Thoracic aorta (tissue), 2 donors: ENCODE measurements at places on chromosomes 12 and 14. TPM values are rescaled to one million over a fixed set of nuclear protein-coding genes. Genes with fewer than 3 reads are reported as not detected.

DNA sequence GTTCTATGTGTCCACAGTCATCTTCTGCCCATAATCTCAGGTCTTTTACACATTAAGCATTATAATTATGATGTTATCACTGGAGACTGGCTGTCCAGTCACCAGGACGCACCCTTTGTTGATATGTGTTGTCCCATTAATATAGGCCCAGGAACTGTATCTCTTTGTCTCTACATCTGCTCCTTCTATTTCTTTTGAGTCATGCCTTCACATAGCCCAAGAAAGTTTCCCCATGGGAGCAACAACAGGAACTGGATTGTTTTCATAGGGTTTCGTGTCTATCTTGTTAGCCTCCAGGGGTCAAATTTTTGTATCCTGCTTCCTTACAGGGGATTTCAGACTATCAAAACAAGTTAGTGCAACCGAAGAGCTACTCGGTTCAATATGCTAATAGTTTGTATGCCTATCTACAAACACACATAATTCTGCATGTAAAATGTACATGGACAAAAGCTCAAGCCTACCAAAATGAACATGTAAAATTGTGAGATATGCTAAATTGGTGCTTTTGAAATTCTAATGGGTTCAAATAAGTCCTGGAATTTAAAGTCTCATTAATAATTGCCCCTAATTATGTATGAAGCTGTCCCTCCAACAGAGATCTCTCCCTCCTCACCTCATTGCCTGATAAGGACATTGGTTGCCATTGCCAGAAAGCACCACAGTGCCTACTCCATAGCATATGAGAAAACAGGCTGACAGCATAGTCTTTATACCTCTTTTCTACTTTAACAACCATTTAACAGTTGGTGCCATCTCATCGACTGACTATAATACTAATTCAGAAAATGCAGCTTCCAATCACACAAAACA is 99.8 kb upstream of the DIO2 start:
- DNase-seq, result no peak

DNA sequence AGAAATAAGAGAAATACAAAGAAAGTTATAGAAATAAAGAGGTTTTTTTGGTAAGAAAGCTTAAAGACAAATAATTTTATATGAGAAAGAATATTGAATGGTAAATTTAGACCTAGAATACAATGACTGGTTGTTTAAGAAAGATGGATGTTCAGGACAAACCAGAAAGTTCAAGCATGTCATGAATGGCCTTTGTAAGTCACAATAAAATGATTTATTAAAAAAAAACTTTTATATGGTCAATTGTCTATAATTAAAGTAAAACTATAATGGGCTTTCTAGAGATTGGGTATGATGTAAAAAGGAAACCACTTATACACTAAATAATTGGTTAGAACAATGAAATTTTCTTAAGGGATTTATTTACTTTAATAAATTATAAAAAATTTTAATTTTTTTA is 19.8 kb upstream of the CAPRIN2 start:
- no peak for DNase-seq

DNA sequence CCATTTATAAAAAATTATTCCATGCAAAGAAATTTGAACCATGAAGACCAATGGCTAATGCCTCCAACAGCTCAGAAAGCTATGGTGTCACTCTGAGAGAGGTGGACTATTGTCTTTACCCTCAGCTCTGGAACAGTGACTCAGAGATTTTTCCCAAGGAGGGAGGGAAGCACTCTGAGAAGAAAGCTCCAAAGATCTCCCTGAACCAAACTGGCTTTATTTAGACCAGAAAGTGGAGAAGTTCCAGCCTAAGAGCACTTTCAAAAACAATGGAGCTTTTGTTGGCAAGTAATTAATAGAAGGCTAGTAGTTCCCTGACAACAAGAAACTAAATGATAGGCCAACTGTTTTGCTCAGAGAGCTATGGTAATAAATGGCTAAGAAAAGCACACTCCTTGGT is 599.9 kb upstream of the MDGA2 start:
- DNase-seq, result no peak

DNA sequence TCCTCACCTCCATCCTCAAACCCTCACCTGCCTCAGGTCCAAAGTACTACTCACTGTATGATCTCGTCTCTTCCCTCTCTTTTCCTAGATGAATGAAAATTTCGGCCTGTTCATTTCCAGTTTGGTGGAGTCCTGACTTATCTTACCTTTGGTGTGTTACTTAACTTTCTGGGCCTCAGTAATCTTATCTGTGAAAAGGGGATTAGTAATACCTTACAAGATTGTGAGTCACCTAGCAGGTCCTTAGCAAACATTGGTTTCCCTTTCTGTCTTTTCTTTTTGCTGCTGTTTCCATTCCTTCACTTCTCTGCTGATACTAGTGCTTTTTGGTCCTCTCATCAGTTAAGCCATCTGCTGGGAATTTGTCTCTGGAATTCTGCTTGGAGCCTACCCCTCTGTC is 52.8 kb downstream of the AKAP6 start:
- no peak for DNase-seq

DNA sequence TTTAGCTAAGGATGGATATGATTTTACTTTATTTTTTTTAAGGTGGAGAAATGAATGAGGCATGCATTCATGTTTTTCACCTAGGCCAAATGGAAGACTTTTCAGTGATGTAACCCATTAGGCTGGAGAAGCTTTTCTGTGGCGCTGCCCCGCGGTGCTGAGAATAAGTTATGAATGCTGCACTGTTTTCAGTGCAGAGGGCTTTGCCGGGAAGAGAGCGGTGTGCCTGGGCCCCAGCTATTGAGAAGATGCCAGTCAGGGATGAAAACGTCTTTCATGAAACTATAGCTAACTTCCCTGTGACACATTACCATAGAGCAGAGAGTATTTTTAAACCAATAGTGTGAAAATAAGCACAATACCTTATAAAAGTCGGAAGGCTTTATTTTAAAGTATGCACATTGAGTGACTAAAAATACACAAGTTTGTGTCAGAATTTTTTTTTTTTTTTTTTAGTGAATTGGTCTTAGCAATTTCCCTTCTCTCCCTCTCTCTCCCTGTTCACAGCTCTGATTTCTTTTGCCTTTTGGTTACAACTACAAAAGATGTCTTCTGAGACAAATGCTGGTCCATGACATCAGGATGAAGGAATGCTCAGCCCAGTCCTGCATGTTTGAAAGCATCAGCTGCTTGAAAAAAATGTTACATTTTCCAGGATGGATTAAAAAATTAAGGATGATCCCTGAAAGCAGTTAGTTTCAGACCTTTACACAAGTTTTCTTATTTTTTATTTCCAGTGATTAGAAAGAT is 48.3 kb downstream of the NPAS3 start:
- no peak for DNase-seq

DNA sequence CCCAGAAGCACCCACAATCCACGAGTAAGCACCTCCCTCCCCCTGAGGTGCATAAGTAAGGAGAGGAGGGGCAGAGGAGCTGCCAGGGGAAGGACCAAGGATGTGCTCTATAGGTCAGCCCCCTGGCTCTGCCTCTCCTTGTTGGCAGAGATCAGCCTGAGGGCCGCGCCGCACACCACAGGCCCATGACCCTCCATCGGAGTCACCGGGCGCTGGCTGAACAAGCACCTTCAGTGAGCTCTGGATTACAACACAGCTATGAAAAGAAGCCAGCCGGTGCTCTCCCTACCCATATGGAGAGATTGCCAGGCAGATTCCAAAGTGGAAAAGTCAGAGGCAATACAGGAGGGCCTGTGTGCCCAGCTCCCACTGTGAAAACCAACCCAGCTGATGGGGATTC is 257.3 kb downstream of the GLT1D1 start:
- no peak for DNase-seq

DNA sequence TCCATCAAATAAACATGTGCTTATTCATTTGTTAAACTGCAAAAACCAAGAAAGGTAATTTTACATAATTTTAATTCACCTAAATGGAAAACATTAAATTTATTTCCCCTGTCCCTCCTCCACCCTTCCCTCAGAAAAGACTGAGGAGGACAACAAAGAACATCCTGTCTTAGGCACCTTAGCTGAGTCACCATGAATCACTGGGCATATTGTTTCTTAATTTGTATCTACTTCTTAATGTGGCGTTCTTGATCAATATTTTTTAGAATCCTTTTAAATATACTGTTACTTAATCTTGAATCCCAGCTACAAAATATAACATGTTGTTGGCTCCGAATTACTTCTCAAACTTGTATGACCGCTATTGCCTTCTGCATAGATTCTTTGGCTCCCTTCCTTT is 23.5 kb downstream of the SIX6 start:
- DNase-seq, result no peak

GRCh38 chr14:68695856-68696255 is 97.0 kb downstream of the ZFP36L1 start:
- DNase-seq, result no peak

GRCh38 chr14:68238976-68239375 is 419.4 kb downstream of the RAD51B start:
- no peak for DNase-seq

GRCh38 chr12:91591639-91591987 is 409.0 kb upstream of the DCN start:
- no peak for DNase-seq

DNA sequence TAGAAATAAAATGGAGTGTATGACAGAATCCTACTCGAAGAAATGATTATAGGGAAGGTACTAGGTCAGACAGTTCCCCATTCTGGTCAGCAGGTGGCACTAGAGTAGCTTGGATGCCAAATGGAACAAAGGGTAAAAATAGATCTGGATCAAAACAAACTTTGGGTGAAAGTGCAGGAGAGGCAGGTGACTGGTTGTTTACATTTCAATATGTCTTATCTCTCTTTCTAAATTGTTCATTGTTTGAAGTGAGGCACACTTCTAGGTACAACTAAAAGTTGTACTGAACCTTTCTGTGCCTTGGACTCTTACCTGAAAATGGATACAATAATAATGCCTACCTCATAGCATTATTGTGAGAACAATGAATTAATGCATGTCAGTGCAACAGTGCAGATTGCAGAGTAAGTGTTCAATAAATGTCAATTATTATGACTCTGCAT is 62.0 kb upstream of the OSBPL8 start:
- peak; percentile 20 for DNase-seq

GRCh38 chr12:11693601-11694000 is 44.1 kb downstream of the ETV6 start:
- no peak for DNase-seq

CCDC196 gene
- total RNA-seq, result not detected

FGF23 gene
- total RNA-seq, result not detected

SIX4 gene
- total RNA-seq, result 14.0 TPM

PTPN21 gene
- total RNA-seq, result 38.6 TPM

HOXC12 gene
- total RNA-seq, result not detected

NKX2-8 gene
- total RNA-seq, result not detected
